ENCODE measurements at places on chromosomes 13 and 19.

- DNase-seq = no peak
Measured at GRCh38 chr13:26760832-26761582, 421 bp upstream of the GPR12 start.

DNA sequence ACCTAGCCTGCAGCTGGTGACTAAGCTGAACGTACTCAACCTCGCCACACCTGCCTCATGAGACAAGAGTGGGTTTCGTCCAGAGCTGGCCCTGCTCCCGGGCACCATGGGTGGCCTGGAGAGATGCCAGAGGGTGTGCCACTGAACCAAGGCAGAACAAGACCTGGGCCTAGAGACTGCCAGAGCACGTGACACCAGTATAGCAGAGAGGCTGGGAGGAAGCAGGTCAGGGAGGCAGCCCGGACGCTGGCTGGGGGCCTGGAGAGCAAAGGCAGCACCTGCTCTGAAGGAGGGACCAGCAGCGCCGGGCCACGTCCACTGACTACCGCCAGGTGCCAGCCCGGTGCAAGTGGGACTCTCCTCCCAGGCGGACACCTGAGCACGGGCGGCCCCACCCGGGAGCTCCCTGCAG, 7.3 kb upstream of the C13orf46 start:
- DNase-seq = no peak

DNA sequence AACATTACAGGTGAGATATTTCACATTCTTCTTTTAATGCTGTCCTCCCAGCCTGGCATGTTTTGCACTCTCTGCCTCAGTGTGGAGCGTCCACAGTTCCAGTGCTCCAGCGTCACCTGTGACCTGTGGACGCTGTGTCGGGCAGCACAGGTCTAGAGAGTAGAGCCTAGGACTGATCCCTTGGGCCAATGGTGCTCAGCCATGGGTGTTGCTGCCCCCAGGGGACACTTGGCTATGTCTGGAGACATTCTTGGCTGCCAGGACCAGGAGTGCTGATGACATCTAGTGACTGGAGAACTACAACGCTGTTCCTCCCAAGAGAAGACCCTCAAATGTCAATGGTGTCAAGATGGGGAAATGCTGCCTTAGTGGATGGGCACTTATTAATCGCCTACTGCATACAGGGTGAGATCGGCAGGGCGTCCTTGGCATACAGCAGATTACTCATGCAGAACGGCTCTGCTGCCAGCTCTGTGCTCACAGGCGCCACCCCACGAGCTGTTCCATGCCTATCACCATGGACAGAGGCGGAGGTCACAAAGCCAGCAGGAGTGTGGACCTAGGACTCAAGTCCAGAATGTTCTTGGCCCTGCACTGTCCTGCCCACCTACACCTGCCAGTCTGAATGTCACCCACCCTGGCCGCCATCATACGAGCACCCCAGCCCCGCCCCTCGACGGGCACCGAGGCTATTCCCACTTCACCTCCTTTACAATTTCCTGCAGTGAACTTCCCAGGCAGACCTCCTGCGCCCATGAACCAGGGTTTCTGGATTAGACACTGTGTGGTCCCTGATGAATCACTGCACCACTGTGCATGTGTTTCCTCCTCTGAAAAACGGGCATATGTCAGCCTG, 13.9 kb upstream of the MADCAM1 start:
- DNase-seq = no peak

- no peak for DNase-seq
Measured at GRCh38 chr19:50512999-50513745, 541 bp downstream of the ASPDH start.

GRCh38 chr19:5621945-5622464, 571 bp downstream of the SAFB2 start:
- DNase-seq = peak; percentile 17

GRCh38 chr13:101452519-101453485, at the start of gene ITGBL1:
Gene ITGBL1, plus strand, starts transcription at chr13:101452675. Its CDS starts 159 bp downstream, at chr13:101452834.
- no peak for DNase-seq

DNA sequence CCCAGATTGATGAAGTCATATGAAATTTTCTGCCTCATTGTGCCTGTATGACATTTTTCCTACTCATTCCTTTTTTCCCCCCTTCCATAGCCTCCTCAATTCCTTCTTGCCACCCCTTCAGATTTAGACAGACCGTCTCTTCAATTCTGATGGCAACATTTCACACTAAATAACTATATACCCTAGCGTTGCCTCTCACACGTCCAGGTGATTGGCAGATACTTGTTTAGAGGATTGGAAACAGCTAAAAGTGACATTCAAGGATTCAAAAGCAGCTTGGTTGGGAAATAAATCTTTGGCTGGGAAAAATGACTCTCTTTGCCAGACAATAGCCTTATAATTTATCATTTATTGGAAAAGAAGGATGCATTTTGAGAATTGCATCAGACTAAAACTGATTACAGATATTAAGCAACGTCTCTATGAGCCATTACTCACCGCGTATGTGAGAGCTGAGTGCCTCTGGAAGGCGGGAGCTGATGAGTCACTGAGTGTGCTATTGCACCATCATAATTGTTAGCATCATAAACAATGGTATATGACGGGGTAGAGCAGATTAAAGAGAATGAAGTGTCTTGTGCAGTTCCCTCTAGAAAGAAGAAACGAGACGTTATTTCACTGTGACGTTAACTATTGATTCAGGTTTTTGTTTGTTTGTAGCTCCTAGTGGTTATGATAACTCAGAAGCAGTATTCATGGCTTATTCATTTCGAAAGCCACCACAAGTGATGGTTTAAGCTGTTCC, 61.1 kb upstream of the FAM216B start:
- DNase-seq = no peak

- no peak for DNase-seq
Measured at GRCh38 chr19:29128203-29128602, 84.7 kb downstream of the UQCRFS1 start.

- DNase-seq = no peak
Measured at GRCh38 chr13:109913936-109914510, 127.6 kb upstream of the IRS2 start.

DNA sequence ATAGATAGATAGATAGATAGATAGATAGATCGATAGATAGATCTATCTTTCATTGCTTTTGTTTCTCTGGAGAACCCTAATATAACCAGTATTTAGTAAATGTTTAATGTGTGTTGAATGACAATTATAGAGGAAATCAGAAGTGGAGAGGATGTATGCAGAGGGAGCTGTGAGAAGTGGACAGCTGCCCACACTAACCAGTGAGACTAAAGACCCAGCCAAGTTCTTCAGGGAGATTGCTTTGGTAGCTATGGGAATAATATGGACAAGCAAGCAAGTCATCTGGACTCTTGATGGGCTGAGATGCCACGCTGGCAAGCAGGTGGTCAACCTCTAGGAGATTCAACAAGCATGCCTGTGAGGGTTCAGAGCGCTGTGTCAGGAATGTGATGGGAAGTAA, 14.9 kb upstream of the INTS6 start:
- no peak for DNase-seq

GRCh38 chr13:76245920-76246319, 609.8 kb downstream of the LMO7 start:
- DNase-seq = no peak

GRCh38 chr13:50033725-50034124, 18.5 kb downstream of the KCNRG start:
- DNase-seq = no peak

GRCh38 chr19:35029737-35030256, 473 bp upstream of the SCN1B start:
- DNase-seq = no peak

DNA sequence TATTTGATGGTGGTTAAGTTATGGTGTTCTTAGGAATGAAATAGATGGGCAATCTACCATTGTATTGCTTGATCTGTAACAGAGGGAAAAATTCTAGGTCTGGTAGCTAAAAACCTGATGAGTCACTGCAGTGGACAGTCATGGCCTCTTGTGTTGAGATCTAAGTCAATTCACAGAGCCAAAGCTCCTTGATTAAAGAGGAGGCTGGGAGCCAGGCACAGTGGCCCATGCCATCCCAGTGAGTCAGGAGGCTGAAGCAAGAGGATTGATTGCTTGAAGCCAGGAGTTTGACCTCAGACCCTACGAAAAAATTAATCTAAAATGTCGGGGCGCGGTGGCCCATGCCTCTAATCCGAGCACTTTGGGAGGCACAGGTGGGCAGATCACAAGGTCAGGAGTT, 67.1 kb upstream of the KPNA3 start:
- DNase-seq = no peak

DNA sequence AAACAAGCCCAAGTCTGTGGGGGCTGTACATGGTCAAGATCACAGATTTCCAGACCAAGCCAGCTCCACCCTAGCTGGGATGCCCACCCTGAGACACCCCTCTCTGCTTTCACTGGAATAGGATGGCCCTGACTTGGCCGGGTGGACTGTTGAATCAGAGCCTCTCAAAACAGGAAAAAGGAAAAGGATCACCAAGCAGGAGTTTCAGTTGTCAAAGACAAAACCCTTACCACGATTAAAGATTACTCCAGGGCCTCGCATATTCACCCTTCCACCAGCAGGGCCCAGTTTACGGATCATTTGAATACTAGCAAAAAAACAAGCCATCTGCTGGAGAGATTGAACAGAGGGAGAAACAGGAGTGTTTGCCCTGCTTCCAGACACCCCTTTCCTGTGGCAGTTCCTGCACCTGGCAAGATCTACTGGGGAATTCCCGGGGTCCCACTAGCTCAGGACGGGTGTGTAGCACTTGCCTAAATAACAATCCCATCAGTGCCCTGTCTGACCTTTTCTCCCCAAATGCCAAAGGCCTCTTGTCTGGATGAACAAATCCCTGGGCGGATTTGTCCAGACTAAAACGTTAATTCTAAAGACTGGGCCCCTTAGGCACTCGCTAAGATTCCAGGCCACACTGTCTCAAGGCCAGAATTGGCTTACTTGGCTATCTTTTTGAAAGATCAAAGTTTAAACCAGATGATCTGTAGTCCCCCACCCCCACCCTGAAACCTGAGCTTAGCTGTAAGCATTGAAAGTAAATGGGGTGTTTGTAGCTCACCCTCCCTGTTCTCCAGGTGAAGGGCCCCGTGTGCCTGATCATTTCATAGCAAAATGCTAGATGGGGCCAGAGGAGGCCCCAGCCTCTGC, 38.4 kb downstream of the ACTN4 start:
- no peak for DNase-seq

DNA sequence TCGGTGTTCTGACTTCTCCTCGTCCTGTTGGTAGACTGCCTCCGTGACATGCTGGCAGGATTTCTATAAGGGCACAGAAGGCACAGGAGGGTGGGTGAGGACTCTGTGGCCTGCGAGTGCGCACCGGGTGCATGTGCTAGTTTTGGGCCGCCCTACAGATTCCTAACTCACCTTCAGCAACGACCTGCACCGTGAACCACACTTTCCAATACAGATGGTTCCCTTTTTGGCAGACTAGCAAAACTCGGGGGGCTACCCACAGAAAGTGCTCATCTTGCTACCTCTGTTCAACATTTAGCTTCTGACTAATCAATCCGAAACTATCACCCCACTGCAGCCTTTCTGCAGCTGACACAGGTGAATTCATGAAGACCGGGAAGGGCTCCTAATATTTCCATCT, 14.1 kb upstream of the AMER2 start:
- DNase-seq = no peak

DNA sequence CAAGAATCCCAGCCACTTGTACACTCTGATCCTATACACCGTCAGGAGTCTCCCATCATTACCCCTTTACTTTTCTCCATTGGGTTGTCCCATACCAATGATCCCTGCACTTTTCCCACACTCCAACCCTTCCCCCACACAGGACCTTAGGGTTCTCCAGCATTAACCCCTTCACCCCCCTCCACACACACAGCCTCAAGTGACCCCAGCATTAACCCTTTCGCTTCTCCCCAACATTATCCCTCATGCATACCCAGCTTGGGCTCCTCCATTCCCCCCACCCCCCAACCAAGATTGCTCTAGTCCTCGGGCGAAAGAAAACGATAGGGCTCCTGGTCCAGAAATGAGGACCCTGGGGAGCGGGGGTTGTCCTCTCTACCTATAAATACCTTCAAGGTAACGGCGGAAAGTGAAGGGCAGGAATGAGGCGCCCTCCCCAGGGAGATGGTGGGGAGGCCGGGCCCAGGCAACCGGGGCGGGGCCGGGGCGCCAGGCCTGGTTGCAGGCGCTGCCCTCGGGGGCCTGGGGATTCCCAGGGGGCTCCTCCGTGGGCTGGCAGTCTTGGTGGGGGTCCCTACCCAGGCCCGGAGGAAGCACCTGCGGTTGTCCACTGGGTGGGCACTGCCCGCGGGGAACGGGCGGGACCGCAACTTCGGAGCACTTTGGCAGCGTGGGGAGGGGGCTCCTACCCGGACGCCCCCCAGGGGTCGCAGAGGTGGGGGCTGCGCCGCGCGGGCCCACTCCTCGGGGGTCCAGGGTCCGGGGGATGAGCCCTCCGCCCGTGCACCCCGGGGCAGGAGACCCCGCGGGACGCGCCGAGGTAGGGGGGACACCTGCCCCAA, 757 bp downstream of the WIZ start:
- no peak for DNase-seq

- no peak for DNase-seq
Measured at GRCh38 chr19:55228403-55229031, at the start of gene TMEM86B. Gene TMEM86B, minus strand, starts transcription at chr19:55228763. Its CDS starts 22 bp downstream, at chr19:55228741.

- DNase-seq = no peak
Measured at GRCh38 chr19:17300992-17301619, 2.1 kb downstream of the ABHD8 start.

GRCh38 chr19:1394252-1395193, 6.8 kb downstream of the GAMT start:
- DNase-seq = no peak

DNA sequence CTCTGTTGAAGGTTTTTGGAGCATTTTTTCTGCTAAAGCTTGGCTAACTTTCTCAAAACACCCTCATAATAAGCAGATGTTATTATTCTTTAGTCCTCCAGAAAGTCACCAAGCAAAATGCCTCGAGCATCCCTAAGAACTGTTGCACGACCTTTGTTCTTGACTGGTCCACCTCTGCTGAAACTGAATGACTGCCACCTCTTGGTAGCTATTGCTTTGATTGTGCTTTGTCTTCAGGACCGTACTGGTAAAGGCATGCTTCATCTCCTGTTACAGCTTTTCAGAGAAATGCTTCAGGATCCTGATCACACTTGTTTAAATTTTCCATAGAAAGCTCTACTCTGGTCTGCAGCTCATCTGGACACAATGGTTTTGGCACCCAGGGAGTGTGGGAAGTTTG, 254.8 kb downstream of the DCT start:
- DNase-seq = no peak

DNA sequence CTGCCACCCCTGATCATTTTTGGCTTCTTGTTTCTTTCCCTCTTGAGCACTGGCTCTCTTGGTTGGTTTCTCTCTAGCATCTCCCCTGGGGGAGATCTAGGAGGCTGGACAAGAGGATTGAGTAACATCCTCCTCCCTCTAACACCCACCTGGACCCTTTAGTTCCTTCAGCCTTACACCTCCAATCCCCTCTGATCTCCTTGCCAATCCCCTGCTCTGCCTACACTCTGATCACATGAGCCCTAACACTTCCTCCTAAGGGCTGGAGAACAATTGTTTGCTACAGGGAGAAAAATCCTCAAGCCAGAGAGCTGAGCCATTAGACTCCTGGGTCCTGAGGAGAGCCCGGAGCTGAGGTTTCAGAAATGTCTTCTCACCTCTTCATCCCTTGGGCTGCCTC, 65.9 kb upstream of the ADGRL1 start:
- DNase-seq = no peak
